ENCODE measurements at places on chromosomes 1 and 21. TPM values are rescaled to one million over a fixed set of nuclear protein-coding genes. Genes with fewer than 3 reads are reported as not detected.

KCNE1 gene
- 0.19 TPM for total RNA-seq

DIO1 gene
- total RNA-seq, result 0.05 TPM

SUCO gene
- 27.2 TPM for total RNA-seq

STYXL2 gene
- total RNA-seq, result 0.24 TPM

DYNLT5 gene
- 0.80 TPM for total RNA-seq

PRELP gene
- total RNA-seq, result 0.09 TPM

XCL1 gene
- 10.7 TPM for total RNA-seq

BARHL2 gene
- total RNA-seq, result not detected

SPATA1 gene
- total RNA-seq, result 5.1 TPM

CD5L gene
- 1.2 TPM for total RNA-seq

ELF3 gene
- 2.3 TPM for total RNA-seq

RUNX3 gene
- total RNA-seq, result 4.9 TPM

CHIA gene
- total RNA-seq, result 0.05 TPM

SLC9C2 gene
- 0.09 TPM for total RNA-seq

CCDC27 gene
- not detected for total RNA-seq

LCE3D gene
- total RNA-seq, result not detected

TSNAX gene
- total RNA-seq, result 36.4 TPM

TMEM82 gene
- not detected for total RNA-seq

CRNN gene
- 0.05 TPM for total RNA-seq

PCAT6 gene
- 0.19 TPM for total RNA-seq

CFAP74 gene
- 0.09 TPM for total RNA-seq

SKI gene
- 5.3 TPM for total RNA-seq

S100A7A gene
- total RNA-seq, result not detected

KDF1 gene
- 2.5 TPM for total RNA-seq

RHD gene
- total RNA-seq, result 0.61 TPM

FCRL5 gene
- total RNA-seq, result 0.80 TPM

OPTC gene
- total RNA-seq, result 0.09 TPM

SPRR1B gene
- 1.2 TPM for total RNA-seq

RBP7 gene
- 4.2 TPM for total RNA-seq

DHRS3 gene
- total RNA-seq, result 20.5 TPM

NEGR1 gene
- total RNA-seq, result 2.8 TPM

CCDC181 gene
- 0.47 TPM for total RNA-seq

PCP4 gene
- 2.1 TPM for total RNA-seq

CYP4A22 gene
- total RNA-seq, result not detected

EIF2D gene
- 54.1 TPM for total RNA-seq

HAO2 gene
- 5.8 TPM for total RNA-seq

GSTM1 gene
- total RNA-seq, result 12.9 TPM

PLA2G2D gene
- 0.52 TPM for total RNA-seq

VN1R5 gene
- total RNA-seq, result not detected

SHISAL2A gene
- 0.61 TPM for total RNA-seq

AQP10 gene
- total RNA-seq, result 0.05 TPM

FGR gene
- 8.4 TPM for total RNA-seq

NHLH1 gene
- 0.05 TPM for total RNA-seq

CNTN2 gene
- total RNA-seq, result 0.28 TPM

OLFM3 gene
- 0.90 TPM for total RNA-seq

ATPAF1 gene
- total RNA-seq, result 53.4 TPM

Data from thymus (tissue), 14 donors.